Calu3 (cell line): ENCODE measurements at places on chromosomes 3 and 15. TPM values are rescaled to one million over a fixed set of nuclear protein-coding genes. Genes with fewer than 3 reads are reported as not detected.

Gene OXTR
- 2.8 and 3.4 TPM in 2 replicates for total RNA-seq

Gene NANOGP8
- not detected in 2 replicates for total RNA-seq

Gene NOX5
- 0.14 and 0.20 TPM in 2 replicates for total RNA-seq

Gene PARP15
- 3.4 and 3.6 TPM in 2 replicates for total RNA-seq

Gene IL12A
- total RNA-seq, result 1.0 and 3.6 TPM in 2 replicates

Gene CCR3
- total RNA-seq, result 0.17 TPM in 1 of 2 replicates, not detected in the other

Gene C3orf20
- total RNA-seq, result 0.28 and 0.39 TPM in 2 replicates

Gene ZNF774
- total RNA-seq, result 6.2 and 10.4 TPM in 2 replicates
